NCI-H2081 treated with DMSO at 0.1 percent for 48 hours (cell line): ENCODE measurements at places on chromosomes 16 and 17.

GRCh38 chr17:39641883-39642282 is 4.9 kb downstream of the STARD3 start:
- no peak for DNase-seq

GRCh38 chr17:49107211-49107557 is 25.4 kb upstream of the B4GALNT2 start:
- DNase-seq: no peak

GRCh38 chr16:89422905-89423630 is 67.3 kb downstream of the ANKRD11 start:
- DNase-seq: no peak

DNA sequence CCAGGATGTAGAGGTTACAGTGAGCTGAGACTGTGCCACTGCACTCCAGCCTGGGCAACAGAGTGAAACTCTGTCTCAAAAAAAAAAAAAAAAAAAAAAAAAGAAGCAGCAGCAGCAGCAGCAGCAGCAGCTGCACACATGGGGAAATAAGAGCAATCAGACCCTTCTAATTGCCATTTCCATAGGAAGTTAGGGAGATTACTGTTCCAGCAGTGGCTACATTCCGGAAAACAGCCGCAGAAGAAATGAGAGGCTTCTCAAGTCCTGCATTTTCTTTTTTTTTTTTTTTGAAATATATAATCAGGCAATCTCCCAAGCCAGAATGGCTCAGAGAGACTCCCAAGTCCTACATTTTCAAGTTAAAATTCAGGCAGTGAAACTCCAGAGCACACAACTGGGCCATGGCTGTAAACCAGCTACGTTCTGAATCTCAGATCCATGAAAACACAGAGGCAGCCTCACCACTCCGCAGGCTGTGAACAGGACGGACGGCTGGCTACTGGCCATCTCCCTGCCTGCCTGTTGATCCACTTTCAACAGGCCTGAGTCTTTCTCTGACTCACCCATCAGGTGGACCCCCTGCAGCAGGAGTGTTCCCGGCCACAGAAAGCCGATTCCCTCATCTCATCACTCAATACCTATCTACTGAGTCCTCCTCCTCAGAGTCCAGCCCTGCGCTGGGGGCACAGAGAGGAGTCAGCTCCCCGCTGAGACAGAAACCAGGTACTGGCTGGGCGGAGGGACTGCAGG is 15.0 kb downstream of the TRPV1 start:
- DNase-seq: no peak

DNA sequence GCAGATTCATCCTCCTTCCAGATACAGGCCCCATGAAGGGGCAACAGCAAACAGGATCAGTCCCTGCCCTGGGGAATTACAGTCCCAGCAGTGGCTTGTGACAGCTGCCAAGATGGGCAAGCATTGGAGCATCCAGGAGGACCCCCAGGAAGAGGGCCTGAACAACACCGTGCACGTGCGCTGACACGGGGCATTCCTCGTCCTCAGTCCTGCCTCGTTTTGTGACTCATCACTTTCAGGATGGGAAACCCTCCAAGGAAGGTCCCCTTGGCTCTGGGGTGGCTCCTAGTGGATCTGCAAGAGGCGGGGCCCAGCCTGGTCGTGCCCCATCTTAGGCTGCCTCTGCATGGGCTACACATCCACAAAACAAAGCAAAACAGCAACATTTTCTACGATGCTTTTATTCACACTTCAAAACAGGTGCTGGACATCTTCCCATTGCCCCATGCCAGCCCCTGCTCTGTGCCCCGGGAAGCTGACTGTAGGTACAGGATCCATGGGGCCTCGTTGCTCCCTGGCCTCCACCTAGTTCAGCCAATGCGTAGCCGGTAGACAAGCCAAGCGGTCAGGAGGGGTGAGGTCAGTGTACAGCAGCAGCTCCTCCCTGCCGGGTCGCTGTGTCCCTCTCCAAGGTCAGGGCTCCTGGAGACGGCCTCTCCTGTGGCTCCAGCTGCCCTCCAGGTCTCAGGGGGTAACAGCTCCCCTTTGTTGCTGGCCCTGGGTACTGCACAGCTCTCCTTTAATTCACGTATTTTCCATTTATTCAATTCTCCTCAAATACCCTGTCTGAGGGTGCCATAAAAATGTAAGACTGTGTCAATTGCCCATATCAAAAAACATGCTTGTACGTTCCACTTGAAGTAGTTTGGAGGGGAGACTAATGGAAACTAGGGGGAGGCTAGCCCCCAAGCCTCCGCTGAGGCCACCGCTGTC is 32.2 kb downstream of the ACTG1 start:
- no peak for DNase-seq

DNA sequence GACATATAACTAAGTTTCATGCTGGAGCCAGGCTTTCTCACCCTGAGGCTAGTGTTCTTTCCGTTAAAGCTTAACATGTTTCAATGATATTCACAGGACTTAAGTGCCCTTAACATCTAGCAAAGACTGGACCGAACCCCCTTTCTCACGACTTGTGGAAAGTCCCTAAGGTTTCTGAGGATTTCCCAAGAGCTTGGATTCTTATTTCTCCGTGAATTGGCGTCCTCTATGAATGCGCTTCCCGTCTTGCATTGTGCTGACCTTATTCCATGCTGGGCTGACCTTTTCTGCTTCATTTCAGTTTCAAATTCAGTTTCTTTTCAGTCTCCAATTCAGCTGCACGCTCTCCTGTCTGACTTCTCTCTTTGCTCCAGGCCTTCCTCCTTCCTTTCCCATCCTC is 206.4 kb downstream of the HS3ST3A1 start:
- no peak for DNase-seq
